ENCODE measurements at places on chromosomes 16 and 17.

DNA sequence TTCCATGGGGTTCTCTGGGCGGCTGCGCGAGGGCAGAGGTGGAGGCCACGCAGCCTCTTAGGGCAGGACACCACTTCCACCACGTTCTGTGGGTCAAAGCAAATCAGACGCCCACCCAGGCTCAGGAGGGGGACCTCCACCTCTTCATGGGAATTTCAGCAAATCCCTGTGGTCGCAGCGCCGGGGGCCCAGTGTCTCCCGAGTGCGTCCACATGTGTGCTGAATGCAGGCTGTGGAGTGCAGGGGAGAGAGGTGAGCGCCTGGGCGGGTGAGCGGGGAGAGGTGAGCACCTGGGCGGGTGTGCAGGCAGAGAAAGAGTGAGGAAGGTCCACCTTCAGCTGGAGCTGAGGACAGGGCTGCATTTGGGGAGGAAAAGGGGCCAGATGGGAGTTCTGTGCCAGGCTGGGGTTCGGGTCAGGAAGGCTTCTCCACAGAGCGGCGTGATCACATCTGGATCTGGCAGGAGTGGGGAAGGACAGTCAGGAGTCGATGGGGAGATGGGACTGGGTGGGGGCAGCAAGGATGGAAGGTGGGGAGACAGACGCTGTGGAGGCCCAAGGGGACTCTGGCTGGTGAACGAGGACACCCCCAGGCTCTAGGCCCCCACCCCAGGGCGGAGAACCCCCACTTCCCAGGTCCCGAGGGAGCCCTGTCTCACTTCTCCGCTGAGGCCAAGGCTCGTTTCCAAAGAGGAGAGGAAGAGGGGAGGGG, 36.8 kb upstream of the CBFA2T3 start:
- no peak for DNase-seq

DNA sequence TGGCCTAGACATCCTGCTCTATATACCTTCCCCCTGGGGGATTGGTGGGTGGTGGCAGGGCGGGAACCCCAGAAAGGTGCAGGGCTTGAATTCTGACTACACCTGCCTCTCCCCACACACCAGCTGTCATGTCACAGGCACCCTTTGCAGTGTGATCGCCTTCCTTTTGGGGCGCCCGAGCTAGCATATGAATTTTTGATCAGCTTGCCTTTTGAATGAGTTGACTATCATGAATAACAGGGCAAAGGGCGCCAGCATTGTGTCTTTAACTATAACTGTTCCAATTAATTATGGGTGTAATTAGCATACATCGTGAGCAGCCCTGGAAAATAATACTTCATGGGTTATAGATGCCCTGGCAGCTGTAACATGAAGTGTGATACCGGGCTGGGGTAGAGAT, 72.7 kb downstream of the CYLD start:
- DNase-seq, result no peak

DNA sequence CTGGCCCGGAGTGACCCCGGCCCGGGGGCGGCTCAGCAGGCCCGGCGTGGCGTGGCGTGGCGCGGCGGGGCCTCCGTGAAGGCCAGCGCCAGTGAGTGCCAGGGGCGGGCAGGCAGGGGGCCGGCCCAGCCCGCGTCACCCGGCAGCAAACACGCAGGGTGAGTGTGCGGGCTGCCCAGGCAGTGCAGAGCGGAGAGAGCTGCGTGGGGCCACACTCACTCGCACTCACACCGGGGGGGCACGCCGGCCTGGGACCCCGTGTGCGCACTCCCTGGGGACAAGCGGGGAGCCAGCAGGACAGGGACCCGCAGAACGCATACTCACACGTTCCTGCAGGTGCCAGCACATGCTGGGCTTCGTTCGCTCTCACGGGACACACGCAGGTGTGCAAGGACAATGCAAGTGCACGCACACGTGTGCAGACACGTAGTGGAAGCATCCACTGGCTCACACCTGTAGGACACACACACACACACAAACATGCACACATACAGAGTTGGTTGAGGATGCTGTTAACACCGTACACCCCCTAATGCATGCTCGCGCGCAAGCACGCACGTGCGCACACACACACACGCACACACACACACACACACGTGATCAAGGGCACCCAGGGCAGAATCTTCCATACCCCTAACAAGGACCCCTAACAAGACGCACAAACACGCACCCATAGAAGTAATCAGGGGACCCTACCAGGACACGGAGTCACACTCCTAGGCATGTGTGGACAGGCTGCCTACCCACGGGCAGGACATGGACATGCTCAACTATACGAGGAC, 7.7 kb downstream of the USP6 start:
- DNase-seq, result no peak

DNA sequence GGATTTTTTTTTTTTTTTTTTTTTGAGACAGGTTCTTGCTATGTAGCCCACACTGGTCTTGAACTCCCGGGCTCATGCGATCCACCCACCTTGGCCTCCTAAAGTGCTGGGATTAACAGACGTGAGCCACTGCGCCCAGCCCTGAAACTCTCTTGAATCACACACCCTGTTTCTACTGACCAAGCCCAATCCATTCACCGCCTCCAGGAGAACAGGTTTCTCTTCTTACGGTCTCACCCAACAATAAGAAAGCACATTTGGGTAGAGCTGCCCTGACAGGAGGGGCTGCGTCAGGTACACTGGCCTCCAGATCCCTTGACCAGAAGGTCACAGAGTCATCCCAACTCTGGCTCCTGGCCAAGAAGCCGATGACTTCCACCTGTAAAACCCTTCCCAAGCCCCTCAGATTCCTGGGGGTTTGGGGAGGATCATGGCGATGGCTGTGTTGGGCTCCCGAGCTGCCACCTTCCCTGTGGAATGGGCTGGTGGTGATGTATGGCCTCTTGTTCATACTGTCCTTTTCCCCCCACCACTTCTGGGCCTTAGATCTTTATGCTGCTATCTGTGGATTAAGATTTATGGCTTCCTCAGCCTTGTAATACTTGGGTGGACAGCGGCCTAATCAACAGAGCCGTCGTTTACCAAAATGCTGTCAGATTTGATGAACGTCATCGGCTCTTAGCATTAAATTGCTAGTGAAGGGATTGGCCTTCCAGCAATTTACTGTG, 89.1 kb downstream of the KATNIP start:
- DNase-seq, result no peak

DNA sequence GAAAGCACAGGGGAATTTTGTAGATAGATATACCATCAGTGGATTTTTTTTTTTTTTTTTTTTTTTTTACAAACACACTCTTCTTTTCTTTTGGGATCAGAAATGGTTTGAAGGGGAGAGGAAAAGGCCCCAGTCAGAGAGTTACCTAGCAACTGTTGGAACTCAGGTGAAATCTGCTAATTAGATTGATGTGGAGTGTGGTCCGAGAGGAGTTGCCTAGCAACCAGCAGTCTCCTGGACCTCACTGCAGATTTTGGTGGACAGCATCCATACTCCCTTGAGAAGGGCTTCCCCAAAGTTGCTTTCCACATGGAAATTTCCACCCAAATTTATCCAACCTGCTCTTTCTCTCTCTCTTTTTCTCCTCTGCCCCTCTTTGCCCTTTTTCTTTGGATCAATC, 165.4 kb downstream of the UTP18 start:
- no peak for DNase-seq

GRCh38 chr17:56203430-56203829, 50.2 kb downstream of the ANKFN1 start:
- no peak for DNase-seq

- DNase-seq, result no peak
These were observed 110.2 kb upstream of the TNRC6C start for GRCh38 chr17:77848257-77848656.

DNA sequence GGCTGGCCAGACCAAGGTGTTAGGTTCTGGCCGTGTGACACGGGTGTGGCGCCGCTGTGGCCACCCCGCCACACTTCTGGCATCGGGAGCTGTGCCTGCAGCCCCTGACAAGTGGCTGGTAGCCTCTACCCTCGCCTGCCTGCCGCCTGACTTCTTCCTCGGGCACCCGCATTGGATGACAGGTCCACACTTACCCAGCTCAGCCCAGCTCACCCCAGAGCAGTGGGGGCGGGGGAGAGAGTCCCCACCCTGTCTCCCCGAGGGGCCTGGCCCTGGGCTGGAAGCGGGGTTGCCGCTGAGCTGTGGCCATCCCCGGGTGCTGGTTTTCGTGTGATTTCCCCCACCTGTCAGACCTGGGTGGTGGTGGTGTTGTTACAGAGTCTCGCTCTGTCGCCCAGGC, 53.9 kb upstream of the ACSF3 start:
- DNase-seq, result no peak

- no peak for DNase-seq
These were observed 16.3 kb upstream of the MYO15B start for GRCh38 chr17:75571197-75571884.

DNA sequence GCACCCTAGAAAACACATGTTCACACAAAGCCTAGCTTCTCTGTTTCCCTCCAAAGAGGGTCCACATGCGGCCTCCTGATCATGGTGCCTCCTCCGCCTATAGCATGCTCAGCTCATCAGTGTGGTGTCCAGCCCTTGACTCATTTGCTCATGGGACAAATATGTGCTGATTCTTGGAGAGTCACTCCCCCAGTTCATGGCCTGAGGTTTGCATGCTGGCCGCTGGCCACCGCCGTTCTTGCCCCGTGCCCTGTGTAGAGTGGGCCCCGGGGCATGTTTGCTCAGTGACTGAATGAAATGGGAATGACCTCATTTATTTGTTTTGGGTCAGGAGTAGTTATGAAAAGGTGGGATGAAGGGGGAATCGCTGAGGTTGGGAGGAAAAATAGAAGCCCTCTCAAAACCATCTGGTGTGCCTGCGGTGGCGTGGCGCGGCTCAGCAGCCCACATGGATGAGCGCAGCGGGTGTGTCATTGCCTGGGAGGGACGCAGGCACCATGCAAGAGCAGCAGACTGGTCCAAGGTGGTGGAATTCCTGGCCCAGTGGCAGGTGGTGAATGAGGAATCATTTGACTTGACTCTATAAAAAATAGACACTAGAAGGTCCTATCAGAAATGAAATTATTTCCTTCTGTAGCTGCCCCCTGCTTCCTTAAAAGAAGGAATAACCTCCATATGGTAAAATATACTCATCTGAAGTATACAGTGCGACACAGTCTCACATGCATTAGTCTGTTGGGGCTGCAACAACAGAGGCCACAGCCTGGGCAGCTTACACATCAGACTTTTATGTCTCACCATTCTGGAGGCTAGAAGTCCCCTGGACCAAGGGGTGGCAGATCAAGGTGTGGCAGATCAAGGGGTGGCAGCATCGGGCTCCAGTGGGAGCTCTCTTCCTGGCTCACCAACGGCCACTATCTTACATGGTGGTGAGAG, 31.7 kb downstream of the CRISPLD2 start:
- DNase-seq, result no peak

DNA sequence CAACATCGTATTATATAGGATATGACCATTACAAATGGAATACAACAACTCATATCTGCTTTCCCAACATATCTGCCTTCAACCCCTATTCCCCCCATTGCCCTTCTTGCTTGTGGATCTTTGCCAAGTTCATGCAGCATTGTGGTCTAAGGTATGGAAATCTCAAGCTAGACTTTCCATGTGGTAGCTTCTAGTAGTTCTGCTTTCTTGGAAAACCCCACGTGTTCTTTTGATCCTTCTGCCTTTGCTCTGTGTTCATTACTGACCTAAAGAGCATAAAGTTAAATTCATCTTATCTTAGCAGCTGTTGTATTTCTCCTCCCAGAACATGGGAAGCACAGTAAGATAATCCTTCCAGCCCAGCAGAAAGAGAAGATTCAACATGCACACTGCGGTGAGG, 202.0 kb upstream of the SALL1 start:
- no peak for DNase-seq

- DNase-seq, result no peak
These were observed 108.8 kb upstream of the HLF start for GRCh38 chr17:55155856-55156560.

DNA sequence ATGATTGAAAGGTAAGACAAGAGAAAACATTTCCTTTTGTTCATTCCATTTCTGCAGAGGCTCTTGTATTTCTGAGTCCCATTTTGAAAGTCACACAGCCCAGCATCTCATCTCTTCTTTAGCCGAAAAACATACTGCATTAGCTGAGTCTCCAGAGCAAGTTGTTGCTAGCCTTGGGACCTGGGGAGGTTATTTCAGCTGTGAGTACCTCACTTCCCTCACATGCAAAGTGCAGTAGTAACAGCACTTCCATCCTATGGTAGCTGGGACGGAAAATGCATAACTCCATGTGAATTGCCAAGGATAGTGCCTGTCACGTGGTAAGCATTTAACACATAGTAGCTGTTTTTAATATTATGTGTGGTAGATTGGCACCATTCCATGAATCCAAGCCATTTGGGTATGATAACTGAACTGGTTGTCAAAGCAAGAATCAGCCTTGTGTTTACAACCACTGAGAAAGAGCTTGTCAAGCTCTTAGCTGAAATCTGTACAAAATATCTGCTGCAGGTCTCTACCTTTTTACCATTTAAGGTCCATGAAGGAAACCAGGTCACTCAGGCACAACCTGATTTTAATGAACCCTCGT, 345.7 kb downstream of the CDH13 start:
- DNase-seq, result no peak

GRCh38 chr16:803754-804080, 3.2 kb upstream of the GNG13 start:
- DNase-seq, result no peak

GRCh38 chr17:75498039-75498725, 17.2 kb downstream of the CASKIN2 start:
- no peak for DNase-seq

DNA sequence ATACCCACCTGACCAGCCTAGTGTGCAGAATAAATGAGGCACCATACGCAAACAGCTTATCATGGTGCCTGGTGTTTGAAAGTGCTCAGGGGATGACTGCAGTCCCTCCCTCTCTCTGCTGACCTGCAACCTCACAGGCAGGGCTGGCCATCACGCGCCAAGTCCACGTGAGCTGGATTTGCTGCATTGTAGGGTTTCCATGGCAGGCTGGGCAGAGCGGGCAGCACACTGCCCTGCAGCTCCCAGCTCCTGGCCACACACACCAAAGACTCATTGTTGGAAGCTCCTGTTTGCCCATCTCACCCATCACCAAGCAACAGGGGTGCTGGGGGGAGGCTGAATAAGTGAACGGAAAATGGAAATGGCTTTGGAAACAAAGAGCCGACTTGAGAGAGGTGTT, 81.8 kb downstream of the IRX3 start:
- DNase-seq, result no peak

Data from activated CD8-positive, alpha-beta memory T cell treated with anti-CD3 and anti-CD28 coated beads for 1 hour (primary cell).